Kidney epithelial cell (primary cell): ENCODE measurements at places on chromosomes 6 and 20. TPM values are rescaled to one million over a fixed set of nuclear protein-coding genes. Genes with fewer than 3 reads are reported as not detected.

The CD24 gene
- total RNA-seq = 562 and 578 TPM in 2 replicates

The SCAF8 gene
- total RNA-seq = 40.9 and 41.1 TPM in 2 replicates

The TP53TG5 gene
- not detected in 2 replicates for total RNA-seq

The OTOR gene
- total RNA-seq = not detected in 2 replicates

The TCF21 gene
- total RNA-seq = 0.33 and 0.68 TPM in 2 replicates

The SSR1 gene
- 105 and 115 TPM in 2 replicates for total RNA-seq

The CAGE1 gene
- total RNA-seq = not detected in 2 replicates

The LY6G6C gene
- not detected in 2 replicates for total RNA-seq

The LY6G6D gene
- not detected in 2 replicates for total RNA-seq

The TAP1 gene
- 77.6 and 79.1 TPM in 2 replicates for total RNA-seq

The MUC21 gene
- not detected in 2 replicates for total RNA-seq

The B3GAT2 gene
- total RNA-seq = not detected in 2 replicates

The NDRG3 gene
- 17.2 and 20.2 TPM in 2 replicates for total RNA-seq

The UST gene
- 3.5 and 5.2 TPM in 2 replicates for total RNA-seq

The CRISP3 gene
- not detected in 2 replicates for total RNA-seq

The PPT2 gene
- total RNA-seq = 12.9 and 20.5 TPM in 2 replicates

The CFAP206 gene
- total RNA-seq = 0.07 and 0.25 TPM in 2 replicates

The RHAG gene
- not detected in 2 replicates for total RNA-seq

The ATG5 gene
- total RNA-seq = 29.8 and 32.8 TPM in 2 replicates

The PNISR gene
- 29.2 and 32.3 TPM in 2 replicates for total RNA-seq

The HACE1 gene
- total RNA-seq = 11.2 and 18.9 TPM in 2 replicates

The ECT2L gene
- total RNA-seq = not detected in 2 replicates

The HAO1 gene
- not detected in 2 replicates for total RNA-seq

The KCNQ5 gene
- total RNA-seq = 1.9 and 2.5 TPM in 2 replicates

The ISM1 gene
- 0.27 TPM in 1 of 2 replicates, not detected in the other for total RNA-seq

The PROCR gene
- total RNA-seq = 15.6 and 25.6 TPM in 2 replicates

The HLA-F gene
- total RNA-seq = 9.0 TPM in 2 replicates

The LPA gene
- total RNA-seq = not detected in 2 replicates
